ENCODE measurements at places on chromosomes 3 and 15.
A peak's percentile ranks its signal among the peaks of the same experiment; 100 is the strongest.

DNA sequence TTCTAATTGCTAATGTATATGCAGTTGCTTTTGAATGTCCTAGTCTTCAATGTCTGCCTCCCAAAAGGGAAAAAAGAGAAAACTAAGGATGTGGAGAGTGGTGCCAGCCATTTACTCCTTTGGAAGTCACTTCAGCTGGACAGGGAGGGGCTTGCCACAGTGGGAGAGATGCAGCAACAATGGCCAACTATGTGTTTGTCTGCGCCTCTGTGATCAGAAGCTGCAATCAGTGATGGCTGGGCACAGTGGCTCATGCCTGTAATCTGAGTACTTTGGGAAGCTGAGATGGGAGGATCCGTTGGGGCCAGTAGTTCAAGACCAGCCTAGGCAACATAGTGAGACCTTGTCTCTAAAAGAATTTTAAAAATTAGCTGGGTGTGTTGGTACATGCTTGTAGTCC, 16.7 kb upstream of the CLRN1 start:
- no peak for DNase-seq

- no peak for DNase-seq
Measured at GRCh38 chr3:55717481-55717880, 230.4 kb upstream of the WNT5A start.

GRCh38 chr3:131957511-131957910, 77.3 kb downstream of the CPNE4 start:
- DNase-seq, result no peak

- DNase-seq, result no peak
Measured at GRCh38 chr15:63292771-63293170, 15.4 kb downstream of the APH1B start.

- DNase-seq, result peak; percentile 74
Measured at GRCh38 chr15:81023483-81024264, 23.0 kb downstream of the TLNRD1 start.

GRCh38 chr3:177069514-177070329, 127.6 kb downstream of the TBL1XR1 start:
- DNase-seq, result peak; percentile 21

- peak; percentile 83 for DNase-seq
Measured at GRCh38 chr15:66566963-66567531, 1.2 kb upstream of the LCTL start.

DNA sequence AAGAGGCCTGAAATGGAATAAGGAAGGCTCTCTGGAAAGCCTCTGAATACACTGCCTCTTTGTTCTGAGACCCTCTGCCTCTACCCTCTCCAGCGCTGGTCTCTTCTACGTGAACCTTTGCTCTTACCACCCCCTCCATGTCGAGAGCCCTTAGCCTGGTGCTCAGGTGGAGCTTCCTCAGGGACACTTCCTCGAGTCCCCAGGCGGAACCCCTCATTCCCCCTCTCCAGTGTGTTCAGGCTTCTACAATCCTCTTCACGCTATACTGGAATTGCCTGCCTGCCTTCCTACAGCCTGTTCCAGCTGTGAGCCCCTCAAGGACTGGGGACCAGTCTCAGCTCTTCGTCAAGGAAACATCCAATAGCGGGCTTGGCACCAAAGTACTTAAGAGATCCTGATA, 7.4 kb downstream of the STIMATE start:
- no peak for DNase-seq

- no peak for DNase-seq
Measured at GRCh38 chr3:177089110-177089509, 108.2 kb downstream of the TBL1XR1 start.

GRCh38 chr15:90212221-90213098, 11.3 kb downstream of the SEMA4B start:
- DNase-seq, result peak; percentile 31

GRCh38 chr3:25532431-25533162, 104.5 kb downstream of the RARB start:
- DNase-seq, result no peak

GRCh38 chr3:188526057-188526456, 372.1 kb downstream of the LPP start:
- no peak for DNase-seq

GRCh38 chr15:62900071-62900802, 142.3 kb upstream of the TPM1 start:
- no peak for DNase-seq

DNA sequence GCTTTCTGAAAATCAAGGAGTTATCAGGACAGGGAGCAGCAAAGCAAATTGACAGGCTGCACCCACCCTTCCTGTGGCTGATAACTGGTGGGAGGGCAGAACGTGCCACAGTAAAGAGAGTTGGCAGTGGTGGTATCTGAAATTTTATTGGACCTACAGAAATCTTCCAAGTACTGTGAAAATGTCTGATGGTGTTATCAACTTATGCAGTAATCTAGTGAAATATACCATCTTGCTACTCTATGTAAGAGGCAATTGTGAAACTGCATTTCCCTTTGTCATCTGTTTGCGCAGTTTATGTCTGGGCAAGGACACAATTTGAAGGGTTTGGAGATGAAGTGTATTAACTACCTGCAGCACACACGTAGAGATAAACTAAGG, 1.5 kb downstream of the PLCL2 start:
- peak; percentile 6 for DNase-seq

Measured in lung microvascular endothelial cell (primary cell).